Activated T-helper 2 cell treated with anti-CD3 and anti-CD28 coated beads, Interferon-gamma antibody, Interleukin-2, Interleukin-4, amounts not matched to agents 10 μg/mL and 5 μg/mL and 100 μg/mL, durations not matched to agents 14 hours and 24 hours and 36 hours (primary cell): ENCODE measurements at places on chromosomes 5 and 9. TPM values are rescaled to one million over a fixed set of nuclear protein-coding genes. Genes with fewer than 3 reads are reported as not detected.

Gene OSMR
- 0.07 TPM in 1 of 2 replicates, not detected in the other for total RNA-seq

DNA sequence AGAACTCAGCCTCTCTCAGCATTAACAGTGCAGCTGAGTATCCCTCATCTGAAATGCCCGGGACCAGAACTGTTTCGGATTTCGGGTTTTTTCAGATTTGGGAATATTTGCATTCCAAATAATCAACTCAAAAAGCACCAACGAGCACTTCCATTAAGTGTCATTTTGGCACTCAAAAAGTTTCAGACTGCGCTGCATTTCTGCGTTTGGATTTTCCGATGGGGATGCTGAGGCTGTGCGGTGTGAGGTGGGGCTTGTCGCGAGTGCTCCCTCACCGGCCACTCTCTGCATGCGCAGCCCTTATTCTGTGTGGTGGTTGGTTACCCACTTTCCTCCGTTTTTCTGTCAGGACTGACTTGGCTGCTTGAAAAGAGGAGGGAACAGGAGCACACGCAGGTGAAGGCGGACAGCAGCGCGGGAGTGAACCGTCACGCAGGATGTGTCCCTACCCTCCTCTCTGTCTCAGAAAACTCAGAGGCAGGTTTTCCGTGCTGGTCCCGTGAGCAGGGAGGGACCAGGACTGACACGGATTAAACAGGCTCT is 8.4 kb downstream of the UBAC1 start:
- no peak for DNase-seq

Gene CATSPER3
- 0.34 and 0.90 TPM in 2 replicates for total RNA-seq

DNA sequence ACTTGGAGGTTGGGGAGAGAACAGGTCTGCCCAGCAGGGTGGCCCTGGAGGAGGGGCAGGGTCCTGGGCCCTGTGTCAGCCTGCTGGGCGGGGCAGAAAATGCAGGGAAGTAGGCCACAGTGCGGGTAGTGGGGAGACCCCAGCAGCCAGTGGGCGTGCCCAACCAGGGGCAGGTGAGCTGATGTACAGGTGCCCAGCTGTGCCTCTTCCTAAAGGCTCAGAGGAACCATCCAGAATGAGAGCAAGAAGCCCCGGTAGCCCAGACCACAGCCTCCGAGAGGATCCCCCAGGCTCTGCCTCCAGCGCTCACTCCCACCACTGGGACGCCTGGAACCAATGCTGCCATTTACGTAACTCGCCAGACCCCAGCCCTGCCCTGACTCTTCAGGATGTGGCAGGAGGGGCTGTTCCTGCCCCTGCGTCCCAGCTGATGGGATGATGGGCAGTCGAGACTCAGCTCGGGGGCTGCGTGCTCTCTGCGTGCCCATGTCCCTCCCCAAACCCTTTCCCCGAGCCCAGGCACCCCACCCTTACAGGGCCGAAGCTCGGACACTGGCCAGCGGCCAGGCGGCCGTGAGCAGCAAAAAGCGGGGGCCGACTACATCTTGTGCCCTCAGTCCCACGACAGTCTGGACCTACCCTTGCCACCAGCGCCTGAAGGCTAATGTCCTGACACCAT is 17.9 kb upstream of the QRFP start:
- no peak for DNase-seq

DNA sequence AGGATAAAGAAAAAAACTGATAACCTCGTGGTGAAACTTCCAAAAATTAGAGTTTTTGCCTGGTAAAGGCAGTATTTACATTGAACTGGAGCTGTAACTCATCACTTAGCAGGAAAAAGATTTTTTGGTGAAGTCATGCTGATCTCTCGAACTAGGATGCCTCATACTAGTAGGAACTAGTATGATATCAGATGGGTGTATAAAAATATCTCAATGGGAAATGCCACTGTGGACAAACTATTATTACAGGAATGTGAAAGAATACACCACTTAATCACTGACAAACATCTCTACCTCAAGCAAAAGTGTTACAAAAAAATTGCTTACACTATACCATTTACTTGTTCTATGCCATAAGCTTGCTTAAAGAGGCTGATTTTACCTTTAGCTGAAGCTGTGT is 28.4 kb downstream of the RFX3 start:
- no peak for DNase-seq

Gene IL17B
- not detected in 2 replicates for total RNA-seq

Gene TLN1
- 253 and 267 TPM in 2 replicates for total RNA-seq

- no peak for DNase-seq
Measured at GRCh38 chr9:75333624-75334023, 245.3 kb downstream of the OSTF1 start.

- no peak for DNase-seq
Measured at GRCh38 chr9:3331801-3332200, 194.0 kb downstream of the RFX3 start.

GRCh38 chr5:35788724-35789123 is 68.0 kb upstream of the IL7R start:
- DNase-seq, result no peak

DNA sequence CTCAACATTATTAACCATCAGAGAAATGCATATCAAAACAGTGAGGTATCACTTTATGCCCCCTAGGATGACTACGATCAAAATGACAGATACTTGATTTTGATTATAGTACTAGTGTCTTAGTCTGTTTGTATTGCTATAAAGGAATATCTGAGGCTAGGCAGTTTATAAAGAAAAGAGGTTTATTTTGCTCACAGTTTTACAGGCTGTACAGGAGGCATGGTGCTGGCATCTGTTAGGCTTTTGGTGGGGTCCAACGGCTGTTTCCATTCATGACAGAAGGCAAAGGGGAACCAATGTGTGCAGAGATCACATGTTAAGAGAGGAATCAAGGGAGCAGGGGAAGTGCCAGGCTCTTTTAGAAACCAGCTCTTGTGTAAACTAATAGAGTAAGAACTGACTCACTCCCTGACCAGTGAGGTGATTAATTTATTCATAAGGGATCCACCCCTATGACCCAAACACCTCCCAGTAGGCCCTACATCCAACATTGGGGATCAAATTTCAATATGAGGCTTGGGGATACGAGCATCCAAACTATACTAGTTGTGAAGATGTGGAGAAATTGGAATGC is 16.0 kb upstream of the AFF4 start:
- no peak for DNase-seq

Gene PRRX2
- 5.0 and 5.1 TPM in 2 replicates for total RNA-seq

- DNase-seq, result no peak
Measured at GRCh38 chr5:96857924-96858323, 18.4 kb upstream of the ERAP2 start.

Gene DMRT3
- not detected in 2 replicates for total RNA-seq

Gene PAPPA
- not detected in 2 replicates for total RNA-seq

Gene NR2F1-AS1
- not detected in 2 replicates for total RNA-seq

- no peak for DNase-seq
Measured at GRCh38 chr9:115849679-115850412, 303.7 kb upstream of the PAPPA start.

Gene NR5A1
- total RNA-seq, result not detected in 2 replicates

DNA sequence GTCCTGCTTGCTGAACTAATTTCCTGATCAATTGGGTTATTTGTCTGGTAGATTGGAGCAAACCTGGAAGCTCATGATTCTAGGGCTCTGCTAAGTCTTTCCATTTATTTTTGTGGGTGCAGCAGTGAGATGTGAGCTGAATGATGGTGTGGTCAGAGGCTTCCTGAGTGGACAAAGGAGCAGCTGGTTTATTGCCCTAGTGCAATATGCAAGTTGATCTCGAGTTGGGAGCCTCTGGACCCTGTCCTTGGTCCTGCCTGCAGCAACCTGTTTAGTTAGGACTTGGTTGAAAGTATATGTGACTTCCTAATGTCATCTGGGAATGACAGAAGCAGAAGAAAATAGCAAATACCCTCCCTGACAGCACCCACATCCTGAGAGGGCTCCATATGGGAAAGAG is 4.2 kb upstream of the UNC5A start:
- DNase-seq, result no peak

GRCh38 chr5:26889815-26890214 is 148.6 kb downstream of the CDH9 start:
- DNase-seq, result no peak
